ENCODE measurements at places on chromosomes 11 and 22.

GRCh38 chr11:74490941-74491340 is 2.6 kb downstream of the LIPT2 start:
- DNase-seq, result no peak

- DNase-seq, result peak; percentile 65
These were observed 18.4 kb downstream of the TMPRSS6 start for GRCh38 chr22:37090920-37091695.

- DNase-seq, result no peak
These were observed 34.2 kb upstream of the PRR5 start for GRCh38 chr22:44667829-44668189.

- DNase-seq, result no peak
These were observed 178.5 kb upstream of the GUCY1A2 start for GRCh38 chr11:107196732-107197131.

DNA sequence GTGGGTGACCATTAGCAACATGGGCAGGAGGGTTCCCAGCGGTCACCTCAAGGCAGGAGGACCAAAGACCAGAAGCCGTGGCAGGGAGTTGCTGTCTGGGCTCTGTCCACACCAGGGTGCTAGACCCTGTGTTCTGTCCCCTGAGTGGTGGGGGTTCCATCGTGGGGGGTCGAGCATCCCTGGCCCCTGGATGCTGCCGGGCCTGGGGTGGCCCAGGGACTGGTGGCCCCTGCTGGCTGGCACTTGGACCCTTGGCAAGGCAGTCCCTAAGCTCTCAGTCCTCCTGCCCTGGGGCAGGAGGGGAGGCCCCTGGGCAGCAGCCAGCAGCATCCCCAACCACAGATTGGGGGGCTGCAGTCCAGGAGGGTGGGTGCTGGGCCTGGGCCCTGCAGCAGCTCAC is 13.4 kb upstream of the ARHGAP8 start:
- DNase-seq, result no peak

DNA sequence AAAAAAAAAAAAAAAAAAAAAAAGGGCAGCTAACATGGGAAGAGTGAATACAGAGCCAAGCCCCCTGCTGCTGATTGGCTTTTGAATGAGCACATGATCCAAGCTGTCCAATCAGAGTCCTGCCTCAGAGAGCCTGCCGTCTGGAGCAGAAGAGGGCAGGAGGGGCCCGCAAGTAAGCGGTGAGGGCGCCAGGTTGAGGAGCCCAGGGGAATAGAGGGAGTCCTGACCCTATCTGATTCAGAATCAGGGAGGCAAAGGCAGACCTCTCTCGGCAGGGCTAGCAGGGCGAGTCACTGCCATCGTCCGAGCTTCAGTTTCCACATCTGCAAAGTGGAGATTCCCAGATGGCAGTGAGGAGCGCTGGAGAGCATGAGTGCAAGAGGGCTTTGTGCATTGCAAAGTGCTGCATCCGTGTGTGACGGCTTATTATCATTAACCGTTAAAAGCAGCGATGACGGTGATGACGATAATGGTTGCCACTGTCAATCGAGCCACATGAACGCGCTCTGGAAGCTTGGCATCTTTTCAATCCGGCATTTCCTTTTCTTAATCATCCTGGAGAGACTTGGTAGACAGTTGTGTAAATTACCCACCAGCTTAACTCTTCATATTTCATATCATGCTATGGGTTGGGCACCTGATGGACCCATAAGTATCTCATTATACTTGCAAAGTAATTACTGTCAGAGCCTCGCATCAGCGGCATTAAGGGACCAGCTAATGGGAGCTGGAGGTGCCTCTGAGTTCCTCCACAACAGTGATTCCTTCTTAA is 68.6 kb upstream of the ATXN10 start:
- no peak for DNase-seq

DNA sequence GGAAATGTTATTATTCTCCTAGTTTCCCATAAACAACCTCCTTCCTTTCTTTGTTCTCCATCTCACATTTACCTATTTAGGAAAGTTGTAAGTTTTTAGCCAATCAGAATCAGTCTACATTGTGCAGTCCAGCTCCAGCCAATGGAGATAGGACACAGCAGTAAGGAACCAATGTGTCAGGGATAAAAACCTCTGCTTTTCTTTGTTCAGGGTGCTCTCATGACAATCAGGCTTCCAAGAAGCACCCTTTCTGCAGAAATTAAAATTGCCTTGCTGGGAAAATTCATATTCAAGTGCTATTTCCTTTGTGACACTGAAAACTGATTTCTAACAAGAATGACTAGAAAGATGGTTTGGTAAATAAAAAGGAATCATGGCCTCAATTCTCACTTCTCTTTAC is 14.6 kb downstream of the SCGB2A1 start:
- no peak for DNase-seq

DNA sequence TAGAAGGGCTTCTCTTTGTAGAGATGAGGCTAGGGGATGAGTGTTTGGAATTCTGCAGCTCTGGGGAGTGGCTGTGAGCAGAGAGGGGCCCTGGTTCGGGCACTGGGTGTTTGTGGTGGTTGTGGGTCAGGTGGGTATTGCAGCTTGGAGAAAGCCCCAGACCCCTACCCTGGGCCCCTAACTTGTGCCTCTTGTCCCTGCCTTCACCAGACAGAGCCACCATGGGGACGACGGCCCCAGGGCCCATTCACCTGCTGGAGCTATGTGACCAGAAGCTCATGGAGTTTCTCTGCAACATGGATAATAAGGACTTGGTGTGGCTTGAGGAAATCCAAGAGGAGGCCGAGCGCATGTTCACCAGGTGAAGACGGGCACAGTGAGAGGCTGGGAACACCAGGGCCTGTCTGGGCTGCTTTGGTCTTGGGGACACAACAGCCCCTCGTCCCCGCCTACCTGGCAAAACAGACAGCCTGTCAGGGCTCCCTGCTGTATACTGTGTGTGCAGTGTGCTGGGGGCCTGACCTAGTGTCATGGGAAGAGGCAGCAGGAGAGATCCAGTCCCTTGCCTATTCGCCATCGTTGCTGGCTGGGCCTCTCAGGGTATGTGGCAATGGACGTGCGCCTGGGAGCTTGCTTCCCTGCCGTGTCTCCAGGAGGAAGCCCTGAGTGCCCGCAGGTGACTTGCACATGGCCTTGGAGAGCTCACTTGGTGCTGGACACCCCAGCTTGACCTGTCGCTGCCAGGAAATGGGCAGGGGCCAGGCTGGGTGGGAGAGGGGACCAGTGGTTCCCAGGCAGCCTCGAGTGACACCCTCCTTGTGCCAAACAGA is 4.3 kb downstream of the INCENP start:
- no peak for DNase-seq

DNA sequence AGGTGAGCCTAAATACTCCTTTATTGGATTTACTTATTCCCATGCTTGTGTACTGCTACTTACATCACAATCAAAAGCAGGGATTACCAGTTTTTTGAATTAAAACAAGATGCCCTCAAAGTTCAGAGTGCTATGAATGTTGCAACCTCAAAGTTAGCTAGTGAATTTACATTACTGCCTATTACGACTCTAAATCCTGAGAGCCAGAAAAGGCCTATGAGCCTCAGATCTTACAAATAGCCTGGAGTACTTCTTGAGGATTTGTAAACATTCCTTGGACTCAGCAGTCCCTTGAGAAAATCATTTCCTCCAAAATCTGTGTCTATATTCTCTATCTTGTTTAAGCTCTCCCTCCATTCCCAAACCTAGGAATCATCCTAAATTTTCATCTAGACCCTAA is 25.5 kb downstream of the CHORDC1 start:
- DNase-seq, result no peak

DNA sequence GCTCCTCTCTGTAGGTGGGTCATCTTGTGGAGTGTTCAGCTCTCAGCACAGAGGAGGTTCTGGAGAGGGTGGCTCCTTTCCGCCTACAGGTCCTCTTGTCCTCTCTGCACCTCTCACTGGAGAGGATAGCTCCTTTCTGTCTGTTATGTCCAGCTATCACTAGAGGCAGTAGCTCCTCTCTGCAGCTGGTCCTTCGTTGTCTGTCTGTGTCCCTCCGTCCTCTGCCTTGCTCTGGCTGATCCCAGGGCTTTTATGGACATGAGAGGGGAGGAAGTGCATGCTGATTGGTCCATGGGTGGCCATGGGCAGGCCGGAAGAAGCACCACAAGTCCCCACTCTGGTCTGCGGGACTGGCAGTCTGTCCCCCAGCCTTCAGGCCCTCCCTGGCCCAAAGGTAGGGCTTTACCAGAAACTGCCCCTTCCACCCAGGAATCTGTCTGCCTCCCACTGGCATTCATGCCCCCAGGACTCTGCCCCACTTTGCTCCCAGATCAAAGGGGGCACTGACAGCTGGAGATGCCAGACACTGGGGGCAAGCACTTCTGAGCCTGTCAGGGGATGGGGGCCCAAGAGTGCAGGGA is 38.6 kb upstream of the CALCB start:
- DNase-seq, result no peak

DNA sequence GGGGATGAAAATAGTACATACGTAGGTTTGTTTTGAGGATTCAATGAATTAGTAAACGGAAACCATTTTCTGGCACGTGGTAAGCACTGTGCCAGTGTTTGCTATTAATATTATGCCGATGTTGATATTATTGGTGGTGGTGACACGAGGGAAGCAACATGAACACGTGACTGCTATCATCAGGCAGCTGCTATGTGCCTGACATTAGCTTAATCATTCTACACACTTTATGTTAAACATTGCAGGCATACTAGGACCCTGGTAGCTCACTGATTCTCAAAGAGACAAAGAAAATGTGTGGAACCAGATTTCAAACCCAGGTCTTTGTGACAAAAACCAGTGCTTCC is 656 bp downstream of the SRRD start:
- no peak for DNase-seq

GRCh38 chr11:119316016-119316728 is 758 bp downstream of the MCAM start:
- DNase-seq, result no peak

DNA sequence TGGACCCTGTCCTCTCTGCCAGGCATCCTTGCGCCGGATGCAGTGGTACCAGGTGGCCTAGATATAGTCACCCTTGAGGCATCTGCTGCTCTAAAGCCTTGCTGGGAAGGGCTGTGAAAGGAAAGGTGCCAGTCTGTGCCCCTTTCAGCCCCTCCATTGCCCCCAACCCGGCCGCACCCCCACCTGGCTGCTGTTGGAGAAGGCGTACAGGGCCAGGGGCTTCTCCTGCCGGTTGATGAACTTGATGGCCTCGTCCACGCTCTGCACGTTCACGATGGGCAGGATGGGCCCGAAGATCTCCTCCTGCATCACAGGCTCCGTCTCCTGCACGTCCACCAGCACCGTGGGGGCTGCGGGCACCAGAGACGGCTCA is 10.2 kb downstream of the ALDH3B2 start:
- DNase-seq, result no peak

DNA sequence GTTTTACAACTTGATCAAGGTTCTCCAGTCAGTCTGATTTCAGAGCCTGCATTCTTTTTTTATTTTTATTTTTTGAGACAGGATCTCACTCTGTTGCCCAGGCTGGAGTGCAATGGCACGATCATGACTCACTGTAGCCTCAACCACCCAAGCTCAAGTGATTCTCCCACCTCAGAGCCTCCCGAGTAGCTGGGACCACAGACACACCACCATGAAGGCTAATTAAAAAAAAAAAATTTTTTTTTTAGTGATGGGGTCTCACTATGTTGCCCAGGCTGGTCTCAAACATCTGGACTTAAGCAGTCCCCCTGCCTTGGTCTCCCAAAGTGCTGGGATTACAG is 117.2 kb upstream of the NAV2 start:
- DNase-seq, result no peak

- DNase-seq, result no peak
These were observed 58.3 kb downstream of the HSD17B12 start for GRCh38 chr11:43738600-43739409.

GRCh38 chr11:43397251-43397650 is 38.5 kb downstream of the TTC17 start:
- DNase-seq, result no peak

DNA sequence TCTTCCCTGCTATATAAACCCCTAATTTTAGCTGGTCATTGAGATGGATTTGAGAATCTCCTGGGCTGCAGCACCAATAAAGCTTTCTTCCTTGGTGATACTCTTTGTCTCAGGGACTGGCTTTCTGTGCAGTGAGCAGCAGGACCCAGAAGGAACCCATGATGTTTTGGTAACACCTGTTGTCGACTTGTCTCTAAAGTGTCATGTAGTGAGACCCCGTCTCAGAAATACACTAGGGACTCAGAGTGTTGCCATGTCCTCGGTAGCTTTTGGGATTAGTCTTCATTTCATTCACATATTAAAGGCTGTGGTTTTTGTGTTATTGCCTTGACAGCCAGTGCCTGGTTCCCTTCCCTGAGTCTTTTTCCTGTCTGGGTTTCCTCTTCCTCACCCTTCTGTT is 1078.7 kb downstream of the TBC1D22A start:
- no peak for DNase-seq

DNA sequence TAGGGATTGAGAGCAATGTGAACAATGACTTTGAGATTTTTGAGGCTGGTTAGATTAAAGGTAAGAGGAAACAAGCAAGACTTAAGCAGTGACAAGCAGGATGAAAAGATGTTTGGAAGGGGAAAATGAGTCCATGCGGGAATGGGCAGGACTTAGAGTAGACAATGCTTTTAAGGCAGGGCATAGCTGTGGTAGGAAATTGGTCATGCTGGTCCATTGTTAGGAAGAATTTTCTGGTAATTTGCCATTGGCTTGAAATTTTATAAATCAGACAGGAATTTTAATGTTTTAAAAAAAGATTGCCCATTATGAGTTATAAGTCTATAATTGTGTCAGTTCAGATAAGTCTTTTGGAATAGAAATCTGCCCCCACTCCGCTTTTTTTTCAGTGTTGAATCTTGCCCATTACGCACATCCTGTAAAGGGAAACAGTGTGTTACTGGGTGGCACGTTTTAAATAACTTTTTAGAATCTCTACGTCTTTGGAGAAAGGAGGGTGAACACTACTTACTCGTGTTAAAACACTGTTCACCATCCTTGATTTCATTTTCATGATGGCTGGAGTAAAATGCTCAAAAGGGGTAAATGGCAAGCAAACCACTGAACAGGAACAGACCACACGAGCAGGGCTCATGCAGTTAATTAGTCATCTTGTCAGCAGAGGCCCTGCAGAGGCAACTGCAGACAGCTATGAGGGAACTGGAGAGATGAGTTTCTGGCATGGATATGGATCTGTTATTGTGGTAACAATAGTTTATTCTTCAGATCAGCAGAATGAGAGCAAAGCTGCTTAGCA is 25.0 kb downstream of the SWAP70 start:
- DNase-seq, result no peak

DNA sequence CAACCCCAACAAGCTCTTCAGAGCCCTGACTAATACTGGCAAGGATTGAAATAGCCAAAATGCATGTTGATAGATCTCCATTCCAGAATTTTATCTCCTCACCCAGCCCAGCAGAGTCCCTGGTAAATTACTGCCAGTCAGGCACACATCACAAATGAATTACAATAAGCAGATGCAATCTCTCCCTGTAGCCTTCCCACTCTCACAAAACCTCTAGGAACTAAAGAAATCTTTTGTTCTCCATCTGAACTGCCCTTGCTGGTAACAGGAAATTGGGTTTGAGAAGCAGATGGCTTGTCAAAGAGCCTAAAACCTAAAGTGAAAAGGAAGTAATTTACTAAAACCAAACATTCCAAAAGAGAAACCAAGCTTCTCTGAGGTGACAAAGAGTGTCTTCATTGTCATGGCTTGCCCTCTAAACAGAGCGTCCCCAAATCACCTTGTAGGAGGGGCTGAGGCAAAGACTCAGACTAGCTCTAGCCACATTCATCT is 59.5 kb downstream of the FAM168A start:
- no peak for DNase-seq

- no peak for DNase-seq
These were observed 429.0 kb downstream of the MIAT start for GRCh38 chr22:27086080-27087044.

Measured in glutamatergic neuron (in vitro differentiated cells).